Kasumi-1 (cell line): ENCODE measurements at places on chromosomes 2 and 18.

- DNase-seq, result no peak
These were observed 49.6 kb downstream of the MYO3B start for GRCh38 chr2:170227507-170227947.

GRCh38 chr2:50529600-50530218 is 502.2 kb downstream of the NRXN1 start:
- peak; percentile 54 for DNase-seq

GRCh38 chr18:59008302-59008974 is 131.2 kb upstream of the SEC11C start:
- DNase-seq, result no peak

GRCh38 chr2:82314836-82315472 is 2010.4 kb upstream of the LRRTM1 start:
- no peak for DNase-seq

- no peak for DNase-seq
These were observed 162.8 kb downstream of the GCA start for GRCh38 chr2:162506706-162507105.

- DNase-seq, result no peak
These were observed 742.0 kb upstream of the FANCL start for GRCh38 chr2:58983111-58983510.

GRCh38 chr2:127388423-127389164 is 819 bp upstream of the MAP3K2 start:
- peak; percentile 61 for DNase-seq

DNA sequence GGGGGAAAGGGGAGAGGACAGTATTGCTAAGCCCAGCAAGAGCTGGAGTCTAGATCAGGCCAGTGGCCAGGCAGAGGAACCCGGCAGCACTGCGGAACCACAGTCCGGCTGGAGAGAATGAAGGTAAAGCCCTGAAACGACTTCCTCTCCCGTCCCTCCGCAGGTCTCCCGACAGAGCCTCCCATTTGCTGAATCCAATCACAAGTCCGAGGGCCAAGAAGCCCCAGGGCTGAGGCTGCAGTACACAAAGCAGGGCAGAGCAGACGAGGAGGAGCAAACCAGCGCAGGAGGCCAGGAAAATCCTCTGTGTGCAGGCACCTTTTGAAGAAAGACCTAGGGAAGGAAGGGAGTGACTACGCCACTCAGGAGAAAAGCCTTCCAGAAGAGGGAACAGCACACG is 104.4 kb downstream of the OSBPL1A start:
- no peak for DNase-seq

GRCh38 chr18:49855711-49856415 is 42.5 kb upstream of the ACAA2 start:
- no peak for DNase-seq

- no peak for DNase-seq
These were observed 31.7 kb downstream of the CLHC1 start for GRCh38 chr2:55200416-55200815.

DNA sequence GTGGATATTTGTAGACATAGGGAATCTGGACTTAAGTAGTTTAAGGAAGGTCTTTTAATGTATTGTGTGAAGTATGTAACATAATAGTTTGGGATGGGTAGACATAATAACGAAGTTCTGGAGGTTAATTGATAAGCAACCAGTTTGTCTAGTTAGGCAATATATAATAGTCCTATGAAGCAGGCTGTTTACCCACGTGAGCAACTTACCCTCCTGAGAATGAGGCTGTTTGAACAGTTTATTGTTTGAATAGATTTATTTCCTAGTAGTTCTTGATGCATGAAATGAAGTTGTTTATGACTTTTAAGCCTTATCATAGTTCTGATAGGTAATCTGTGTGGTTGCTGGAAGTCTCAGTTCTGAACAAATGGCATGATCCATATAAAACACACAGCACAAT is 361.5 kb downstream of the GALNT13 start:
- DNase-seq, result no peak
